Nucleus accumbens (tissue), 56 donors: ENCODE measurements at places on chromosomes 7 and 10.

DNA sequence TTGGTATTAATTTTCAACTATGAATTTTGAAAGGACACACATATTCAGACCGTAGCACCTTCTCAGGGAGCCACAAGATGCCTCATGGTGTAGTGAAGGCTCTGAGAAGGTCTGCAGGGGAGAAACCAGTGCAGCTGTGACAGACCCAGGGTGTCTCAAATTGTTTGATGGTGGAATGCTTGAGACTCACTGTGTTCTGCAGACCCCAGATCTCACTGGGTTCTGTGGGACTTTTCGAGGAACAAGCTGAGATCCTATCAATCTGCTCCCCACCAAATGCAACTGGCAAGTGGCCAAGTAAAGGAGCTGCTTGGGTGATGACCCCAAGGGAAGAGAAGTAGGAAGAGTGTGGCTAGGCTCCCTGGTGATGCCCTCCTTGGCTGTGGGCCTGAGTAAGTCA is 130.5 kb upstream of the UNC5B start:
- no peak for DNase-seq

DNA sequence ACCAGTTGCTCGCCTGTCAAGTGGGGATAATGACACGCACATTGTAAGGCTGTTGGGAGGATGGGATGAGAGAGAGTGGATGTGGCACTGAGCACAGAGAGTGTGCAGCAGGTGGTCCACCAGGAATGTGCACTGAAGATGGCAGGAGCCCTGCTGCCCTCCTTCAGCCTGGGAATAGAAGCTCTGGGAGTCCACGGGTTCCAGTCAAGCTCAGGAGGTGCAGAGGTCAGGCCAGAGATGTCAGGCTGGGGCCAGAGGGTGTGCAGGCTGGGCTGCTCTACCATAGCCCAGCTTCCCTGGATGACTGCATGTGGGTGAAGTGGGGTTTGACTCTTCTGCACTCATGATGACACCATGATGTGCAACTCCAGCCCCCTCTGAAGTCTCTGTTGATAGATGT is 58.7 kb downstream of the C10orf120 start:
- no peak for DNase-seq

DNA sequence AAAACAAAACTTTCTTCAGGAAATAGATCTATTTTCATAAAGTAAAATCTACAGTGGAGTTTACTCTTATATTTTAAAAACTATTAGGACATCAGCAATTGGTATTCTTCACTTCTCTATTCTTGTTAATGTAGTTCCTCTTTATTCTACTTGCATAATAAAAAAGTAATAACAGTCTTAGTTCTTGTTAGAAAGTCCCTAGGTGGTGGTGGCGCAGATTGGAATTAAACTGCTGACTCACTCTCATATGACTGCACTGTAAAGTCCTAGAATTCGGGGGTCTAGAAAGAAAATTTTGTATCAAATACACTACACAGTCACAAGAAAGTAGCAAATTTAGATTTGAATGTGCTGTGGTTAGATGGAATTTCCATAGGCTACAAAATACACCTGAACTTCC is 44.6 kb upstream of the TES start:
- no peak for DNase-seq

GRCh38 chr10:73837072-73837471 is 25.7 kb upstream of the NDST2 start:
- DNase-seq = no peak

DNA sequence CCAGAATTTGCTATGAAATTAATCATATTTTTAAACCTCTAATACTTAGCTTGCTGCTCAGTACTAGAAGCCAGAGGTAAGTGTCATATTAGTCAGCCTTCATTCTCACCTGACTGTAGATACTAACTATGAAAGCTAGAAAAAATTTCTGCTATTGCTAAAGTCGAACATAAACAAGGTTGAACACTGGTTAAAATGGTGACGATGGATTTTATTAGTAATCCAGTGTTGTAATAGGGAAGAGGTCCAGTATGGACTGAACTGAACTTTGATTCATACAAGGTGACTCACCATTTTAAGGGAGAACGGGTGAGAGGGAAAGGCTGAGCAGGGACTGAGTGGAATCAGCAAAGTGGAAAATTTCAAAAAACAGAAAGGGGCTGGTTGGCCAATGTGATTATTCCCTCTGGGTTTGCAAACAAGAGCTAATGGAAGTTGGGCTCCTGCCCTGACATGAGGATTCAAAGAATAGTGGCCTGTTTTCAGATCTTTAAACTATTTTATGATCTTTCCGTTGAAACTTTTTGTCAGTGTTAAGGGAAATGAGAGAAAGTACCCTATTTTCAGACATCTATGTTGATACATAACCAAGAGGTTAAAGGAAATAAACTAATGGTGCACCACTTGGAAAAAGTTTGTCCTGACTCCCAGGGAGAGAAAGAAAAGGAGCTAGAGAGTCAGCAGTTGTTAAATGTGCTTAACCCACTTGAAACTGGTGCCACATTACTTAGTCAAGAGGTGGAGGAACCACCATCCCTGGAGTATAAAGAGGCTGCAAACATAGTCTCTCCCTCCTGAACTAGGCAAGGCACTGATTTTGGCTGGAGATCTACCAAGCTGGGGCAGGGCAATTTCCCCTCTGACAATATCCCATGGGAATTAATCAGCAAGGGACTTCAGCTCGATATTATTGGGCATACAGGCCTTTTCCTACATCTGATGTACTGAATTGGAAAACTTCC is 15.3 kb upstream of the AKR1C1 start:
- no peak for DNase-seq

- DNase-seq = no peak
Measured at GRCh38 chr7:110386913-110387312, 704.0 kb upstream of the LRRN3 start.

DNA sequence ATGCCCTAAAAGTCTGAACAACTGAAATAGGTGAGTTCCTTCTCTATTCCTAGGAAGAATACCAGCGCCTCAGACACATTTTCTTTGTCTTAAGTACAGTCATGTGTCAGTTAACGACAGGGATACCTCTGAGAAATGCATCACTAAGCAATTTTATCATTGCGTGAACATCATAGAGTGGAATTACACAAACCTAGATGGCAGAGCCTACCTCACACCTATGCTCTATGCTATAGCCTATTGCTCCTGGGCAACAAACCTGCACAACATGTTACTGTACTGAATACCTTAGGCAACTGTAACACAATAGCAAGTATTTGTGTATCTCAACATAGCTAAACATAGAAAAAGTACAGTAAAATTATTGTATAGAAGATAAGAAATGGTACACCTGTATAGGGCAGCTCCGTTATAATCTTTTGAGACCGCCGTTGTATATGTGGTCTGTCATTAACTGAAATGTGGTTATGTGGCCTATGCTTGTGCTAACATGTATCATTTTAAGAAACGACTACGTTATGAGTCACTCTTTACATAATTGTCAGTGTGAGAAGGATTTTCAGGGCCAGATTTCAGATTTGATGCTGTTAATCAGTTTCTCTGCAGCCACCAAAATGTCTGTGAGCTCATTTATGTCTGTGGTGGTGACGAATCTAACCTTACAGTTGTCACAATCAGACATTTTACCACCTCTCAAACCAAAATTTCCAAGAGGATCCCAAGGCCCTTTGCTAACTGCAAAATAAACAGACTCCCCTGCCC is 66.1 kb upstream of the STK17A start:
- no peak for DNase-seq

- DNase-seq = no peak
Measured at GRCh38 chr7:39349452-39350123, 216.6 kb upstream of the YAE1 start.

DNA sequence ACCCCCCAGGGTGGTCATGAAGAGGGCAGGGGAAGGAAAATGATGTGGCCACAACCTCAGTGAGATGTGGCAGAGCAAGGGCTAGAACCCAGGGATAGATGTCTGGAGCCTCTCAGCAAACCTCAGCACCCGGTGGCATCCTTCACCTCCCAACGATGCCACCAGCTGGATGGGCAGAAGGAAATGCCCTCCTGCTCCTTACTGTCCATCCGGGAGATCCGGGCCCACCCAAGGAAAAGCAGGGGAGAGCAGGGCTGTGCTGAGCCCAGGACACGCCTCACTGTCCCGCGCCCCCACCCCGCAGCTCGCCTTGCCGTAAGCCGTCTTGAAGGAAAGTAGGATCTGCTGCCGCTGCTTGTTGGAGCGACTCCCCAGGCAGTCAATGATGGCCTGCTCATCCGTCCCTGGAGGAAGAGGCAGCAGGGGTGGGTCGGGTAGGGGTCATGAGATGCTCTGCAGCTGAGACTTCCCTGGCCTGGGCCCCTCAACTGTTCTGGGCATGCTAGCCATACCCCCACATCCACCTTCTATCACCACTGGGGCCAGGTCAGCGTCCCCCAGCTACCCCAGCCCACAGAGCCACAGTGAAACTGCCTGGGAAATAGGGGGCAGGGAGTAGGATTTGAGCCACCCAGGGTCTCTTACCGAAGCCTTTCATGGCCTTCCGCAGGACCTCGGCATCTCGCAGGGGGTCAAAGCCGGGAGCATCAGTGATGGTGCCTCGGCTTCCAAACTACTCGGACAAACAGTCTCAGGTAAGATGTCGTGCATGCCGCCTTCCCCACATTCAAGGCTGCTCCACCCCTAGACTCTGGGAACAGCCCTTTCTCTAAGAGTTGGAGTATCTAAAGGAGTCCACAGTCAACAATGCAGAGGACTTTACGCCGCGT is 34.3 kb downstream of the PLAC9 start:
- no peak for DNase-seq

- DNase-seq = no peak
Measured at GRCh38 chr7:152759949-152760853, 649 bp downstream of the ACTR3B start.

- DNase-seq = no peak
Measured at GRCh38 chr10:101452593-101452992, 98.6 kb downstream of the BTRC start.

- DNase-seq = no peak
Measured at GRCh38 chr7:64863021-64863420, 40.1 kb upstream of the ZNF273 start.

DNA sequence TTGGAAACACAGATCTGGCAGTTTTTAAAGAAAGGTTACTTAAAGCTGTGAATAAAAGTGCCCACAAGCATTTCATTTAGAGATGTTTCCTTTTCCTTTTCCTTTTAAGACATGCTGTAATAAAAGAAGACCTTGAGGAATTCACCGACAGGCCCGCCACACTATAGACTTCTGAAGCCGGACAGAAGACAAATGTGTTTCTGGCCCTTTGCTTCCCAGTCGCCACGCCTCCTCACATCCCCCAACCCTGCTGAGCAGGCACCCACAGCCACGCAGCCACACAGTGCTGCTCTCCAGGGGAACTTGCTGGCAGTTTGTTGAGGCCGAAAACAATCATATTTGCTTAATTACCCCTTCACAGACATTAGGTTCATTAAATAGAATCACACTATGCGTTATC is 83.4 kb downstream of the SLC25A13 start:
- no peak for DNase-seq

DNA sequence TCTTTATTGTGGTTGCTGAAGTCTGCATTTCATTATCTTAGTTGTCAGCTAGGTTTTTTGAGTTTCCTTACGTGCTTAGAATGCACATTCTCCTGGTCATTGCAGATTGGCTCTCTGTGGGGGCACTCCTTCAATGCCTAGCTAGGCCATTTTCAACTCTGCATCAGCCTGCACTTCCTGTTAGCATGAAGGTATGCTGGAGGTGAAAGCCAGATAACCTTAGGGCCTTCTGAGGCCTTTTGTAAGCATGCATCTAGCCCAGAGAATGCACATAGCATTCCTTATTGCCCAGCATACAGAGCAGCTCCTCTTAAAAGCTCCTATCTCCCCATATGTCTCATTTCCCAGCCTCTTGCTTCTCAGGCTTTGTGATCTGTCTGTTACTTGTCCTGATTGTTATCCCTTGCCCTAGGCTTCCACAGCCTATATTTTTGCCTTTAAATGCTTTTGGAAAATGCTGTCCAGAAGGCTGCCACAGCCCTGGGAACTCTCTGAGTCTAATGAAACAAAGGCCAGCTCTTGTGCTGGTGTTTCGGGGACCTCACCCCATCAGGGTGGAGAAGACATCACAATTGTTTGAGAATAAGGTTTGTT is 108.1 kb upstream of the IGFBP3 start:
- DNase-seq = no peak

DNA sequence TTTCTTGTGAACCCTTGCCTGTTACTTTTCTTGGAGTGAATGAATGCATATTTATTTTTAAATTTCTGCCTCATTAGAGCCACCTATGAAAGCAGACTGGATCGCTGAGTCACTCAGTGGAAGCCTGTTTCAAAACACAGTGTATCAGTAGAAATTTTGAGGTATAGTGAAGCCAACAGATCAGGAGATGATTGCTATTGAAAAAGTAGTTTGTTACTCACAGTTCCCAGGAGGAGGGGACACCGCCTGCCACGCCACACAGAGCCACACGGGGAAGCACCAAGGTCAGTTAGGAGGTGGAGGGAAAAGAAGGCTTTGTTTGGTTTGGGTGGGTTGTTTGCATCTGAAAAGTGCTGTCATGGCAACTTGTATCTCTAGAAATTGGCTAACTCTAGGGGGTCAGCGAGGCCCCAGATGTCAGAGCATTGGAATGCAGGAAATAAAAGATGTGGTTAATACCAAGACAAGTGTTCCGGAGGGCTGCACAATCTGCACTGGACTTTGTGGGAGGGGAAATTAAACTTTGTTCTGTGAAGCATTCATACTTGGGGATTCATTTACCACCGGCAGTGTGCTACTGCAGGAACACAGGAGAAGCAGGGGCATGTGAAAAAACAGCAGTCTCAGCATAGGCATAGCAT is 106.4 kb upstream of the SDK1 start:
- no peak for DNase-seq

- no peak for DNase-seq
Measured at GRCh38 chr7:29337546-29338116, 143.1 kb downstream of the CHN2 start.

DNA sequence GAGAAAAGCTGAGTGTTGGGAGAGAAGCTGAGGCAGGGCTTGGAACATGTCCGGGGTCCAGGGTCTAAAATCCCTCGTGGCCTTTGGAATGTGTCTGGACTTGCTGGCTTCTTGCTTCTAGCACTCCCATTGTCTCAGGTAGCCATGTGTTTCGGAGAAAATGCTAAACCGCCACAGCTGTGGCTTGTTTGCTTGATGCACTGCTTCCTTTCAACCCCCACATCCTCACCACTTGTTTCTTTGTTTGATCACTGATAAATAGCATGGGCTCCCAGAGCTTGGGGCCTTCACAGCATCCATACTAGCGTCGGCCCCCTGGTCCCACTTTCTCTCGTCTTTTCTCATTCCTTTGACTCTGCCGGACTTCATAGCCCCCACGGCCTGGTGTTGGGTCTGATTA is 102.7 kb downstream of the ANKRD26 start:
- no peak for DNase-seq

GRCh38 chr7:115135769-115136410 is 214.0 kb downstream of the MDFIC start:
- DNase-seq = no peak

DNA sequence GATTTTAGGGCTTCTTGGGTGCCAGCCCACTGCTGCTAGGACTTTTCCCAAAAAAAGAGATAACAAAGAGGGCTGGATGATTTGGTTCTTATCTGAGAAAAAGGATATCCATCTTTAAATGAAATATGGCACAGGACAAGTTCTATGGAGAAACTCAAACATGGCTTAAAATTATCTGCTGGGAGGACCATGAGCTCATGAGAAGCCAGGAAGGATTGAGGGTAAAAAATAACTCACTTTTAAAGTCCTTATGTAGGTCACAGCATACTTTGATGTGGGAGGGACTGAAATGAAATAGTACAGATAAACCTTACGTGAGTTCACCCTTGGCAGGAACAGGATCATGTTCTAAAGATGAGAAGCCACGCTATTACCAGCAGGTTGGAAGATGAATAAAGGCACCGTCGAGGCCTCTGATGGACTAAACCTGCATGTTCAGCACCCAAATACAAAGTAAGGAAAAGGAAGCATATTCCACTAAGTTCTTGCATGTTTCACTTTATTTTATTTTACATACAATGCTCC is 369.2 kb upstream of the KLF6 start:
- DNase-seq = no peak

GRCh38 chr10:30189238-30189580 is 129.8 kb upstream of the JCAD start:
- no peak for DNase-seq
